Left lobe of liver (tissue), 2 donors: ENCODE measurements at places on chromosomes 1 and 21.

DNA sequence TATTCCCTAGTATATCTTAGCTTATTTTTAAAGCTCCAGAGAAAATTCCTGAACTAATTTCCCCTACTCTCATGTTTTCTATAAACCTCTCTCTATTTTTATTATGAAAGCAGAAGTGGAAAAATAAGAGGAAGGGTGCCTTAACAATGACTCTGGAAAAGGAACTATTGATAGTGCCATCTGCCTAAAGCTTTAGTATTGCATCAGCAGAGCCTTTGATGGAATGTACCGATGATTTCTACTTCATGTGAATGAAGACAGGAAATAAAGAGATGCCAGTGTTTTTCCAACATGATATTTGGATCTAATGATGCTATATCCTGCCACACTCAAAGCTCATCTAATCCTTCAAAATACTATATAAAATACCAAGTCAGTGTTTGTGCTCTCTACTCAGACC lies 35.1 kb downstream of the TNFSF18 start:
- DNase-seq: no peak

- DNase-seq: no peak
These were observed 128.9 kb downstream of the HIVEP3 start for GRCh38 chr1:41789661-41790330.

DNA sequence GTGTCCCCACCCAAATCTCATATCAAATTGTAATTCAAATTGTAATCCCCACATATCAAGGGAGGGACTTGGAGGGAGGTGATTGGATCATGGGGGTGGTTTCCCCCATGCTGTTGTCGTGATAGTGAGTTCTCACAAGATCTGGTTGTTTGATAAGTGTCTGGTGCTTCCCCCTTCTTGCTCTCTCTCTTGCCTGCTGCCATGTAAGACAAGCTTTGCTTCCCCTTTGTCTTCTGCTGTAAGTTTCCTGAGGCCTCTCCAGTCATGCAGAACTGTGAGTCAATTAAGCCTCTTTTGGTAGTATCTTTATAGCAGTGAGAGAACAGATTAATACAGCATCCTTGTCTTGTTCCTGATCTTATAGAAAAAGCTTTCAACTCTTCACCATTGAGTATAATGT lies 6.5 kb upstream of the LRRC39 start:
- DNase-seq: no peak

DNA sequence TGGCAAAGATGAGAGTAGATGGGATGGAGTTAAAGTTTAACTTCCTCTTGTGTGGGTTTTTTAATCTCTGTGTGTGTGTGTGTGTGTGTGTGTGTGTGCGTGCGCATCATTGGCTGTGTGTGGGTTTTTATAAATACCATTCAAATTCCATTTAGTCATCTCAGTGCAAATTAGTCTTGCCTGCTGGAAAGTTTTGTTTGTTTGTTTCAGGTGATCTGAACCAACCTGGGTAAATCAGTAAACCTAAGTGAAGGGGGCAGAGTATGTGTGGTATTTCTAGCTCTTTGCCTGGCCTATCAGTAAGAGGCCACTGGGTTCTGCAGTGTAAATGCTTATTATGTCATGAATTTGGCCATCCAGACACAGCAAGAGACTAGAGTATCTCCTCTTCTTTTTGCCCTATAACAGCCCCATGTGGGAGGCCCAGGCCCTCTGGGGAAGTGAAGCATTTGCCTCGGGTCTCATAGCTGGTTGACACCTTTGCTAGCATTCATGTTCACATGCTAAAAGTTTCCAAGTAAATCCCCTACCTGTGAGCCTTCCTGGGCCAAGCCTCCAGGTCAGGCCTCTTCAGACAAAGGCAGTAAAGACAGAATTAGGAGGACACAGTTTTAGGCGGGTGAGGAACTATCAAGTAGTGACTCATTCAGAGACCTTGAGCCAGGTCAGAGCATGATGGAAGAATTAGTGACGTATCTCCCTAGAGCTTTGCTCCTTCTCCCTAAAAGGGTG lies 14.7 kb downstream of the INTS3 start:
- DNase-seq: peak; percentile 61

DNA sequence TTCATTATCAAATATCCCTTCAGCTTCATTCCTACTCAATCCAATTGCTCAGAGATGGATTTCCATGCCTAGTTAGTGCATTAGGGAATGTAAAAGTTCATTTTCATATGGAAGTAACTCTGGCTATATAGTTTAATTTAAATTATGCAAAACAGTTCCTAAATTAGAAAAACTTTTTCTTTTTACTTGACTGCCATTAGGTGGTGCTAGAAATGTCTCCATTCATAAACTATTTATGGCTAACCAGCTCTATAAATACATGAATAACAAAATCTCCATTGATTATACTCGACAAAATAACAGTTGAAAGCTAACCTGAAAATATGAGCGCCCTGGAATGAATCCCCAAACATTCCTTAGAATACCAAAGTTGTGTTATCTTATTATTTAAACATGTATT lies 311.4 kb downstream of the USH2A start:
- no peak for DNase-seq

DNA sequence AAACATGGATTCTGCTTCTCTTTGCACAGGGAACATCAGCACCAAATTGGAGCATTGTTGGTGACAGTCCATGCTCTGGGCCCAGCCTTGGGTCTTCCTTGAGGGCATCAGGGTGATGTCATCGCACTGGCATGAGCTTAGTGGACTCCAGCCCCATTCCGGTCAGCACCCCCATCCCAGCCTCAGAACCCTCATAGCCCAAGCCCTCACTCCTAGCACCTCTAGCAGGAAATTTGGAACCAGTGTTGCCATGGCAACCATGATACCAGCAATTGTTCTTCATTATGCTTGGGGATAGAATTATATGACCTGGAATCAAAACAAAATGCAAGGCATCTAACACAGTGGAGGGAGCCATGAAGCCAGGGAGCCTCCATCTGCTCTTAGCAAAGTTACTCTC lies 83.1 kb downstream of the VWA5B1 start:
- no peak for DNase-seq

GRCh38 chr1:29684141-29684540 lies 447.8 kb downstream of the PTPRU start:
- peak; percentile 15 for DNase-seq

DNA sequence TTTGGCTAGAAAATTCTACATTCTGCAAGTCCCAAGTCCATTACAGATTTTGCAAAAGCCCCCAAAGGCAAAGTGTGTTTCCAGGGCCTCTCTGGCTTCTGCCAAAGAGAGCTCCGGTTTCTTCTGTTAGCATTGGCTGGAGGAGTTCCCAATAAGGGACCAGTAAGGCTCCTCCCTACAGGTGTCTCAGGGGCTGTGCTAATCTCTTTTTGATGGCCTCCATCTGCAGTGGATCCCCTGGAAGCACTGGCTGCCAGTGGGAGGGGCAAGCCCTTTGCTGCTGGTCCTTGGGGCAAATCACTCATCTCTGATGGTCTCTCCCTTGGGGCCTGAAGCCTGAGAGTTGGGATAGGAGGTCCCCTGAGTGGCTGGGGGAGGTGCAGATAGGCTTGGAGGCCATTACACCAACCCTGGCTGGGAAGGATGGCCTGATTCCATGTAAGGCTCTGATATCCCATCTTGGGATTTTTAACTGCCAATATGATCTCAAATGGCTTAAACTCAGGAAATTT lies 89.1 kb upstream of the USP24 start:
- DNase-seq: no peak

- no peak for DNase-seq
These were observed 64.7 kb downstream of the KCND3 start for GRCh38 chr1:111924786-111925185.
